ENCODE measurements at places on chromosomes 2 and 18.
A peak's percentile ranks its signal among the peaks of the same experiment; 100 is the strongest.

DNA sequence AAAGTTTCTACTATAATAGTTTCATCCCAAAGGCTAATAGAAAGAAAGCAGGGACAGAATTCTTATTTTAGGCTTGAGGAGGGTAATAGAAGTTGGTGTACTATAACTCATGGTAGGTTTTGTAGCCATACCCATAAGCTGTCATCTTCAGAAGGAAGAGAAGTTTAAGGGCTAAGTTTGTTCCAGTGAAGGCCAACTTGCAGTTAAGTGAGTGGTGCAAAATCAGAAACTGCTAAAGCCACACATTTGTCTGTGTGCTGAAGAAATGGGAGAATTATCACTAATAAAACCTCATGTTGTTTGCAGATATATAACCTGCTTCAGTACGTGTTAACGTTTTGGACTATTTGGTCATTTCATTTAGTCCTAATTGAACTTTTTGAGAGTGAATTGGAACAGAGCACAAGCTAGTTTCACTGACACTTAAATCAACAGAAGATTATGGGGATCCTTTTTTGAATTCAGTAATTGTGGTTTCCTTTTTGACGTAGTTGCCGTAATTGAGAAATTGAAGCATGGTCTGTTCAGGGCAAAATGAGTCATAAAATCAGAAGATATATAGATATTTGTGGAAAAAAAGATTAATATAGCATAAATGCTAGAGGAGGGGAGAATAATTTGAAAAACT lies 69.1 kb downstream of the PHLPP1 start:
- DNase-seq, result peak; percentile 63

GRCh38 chr2:185785156-185785555 lies 46.6 kb downstream of the FSIP2 start:
- no peak for DNase-seq

GRCh38 chr2:71857636-71858035 lies 290.0 kb downstream of the CYP26B1 start:
- no peak for DNase-seq

DNA sequence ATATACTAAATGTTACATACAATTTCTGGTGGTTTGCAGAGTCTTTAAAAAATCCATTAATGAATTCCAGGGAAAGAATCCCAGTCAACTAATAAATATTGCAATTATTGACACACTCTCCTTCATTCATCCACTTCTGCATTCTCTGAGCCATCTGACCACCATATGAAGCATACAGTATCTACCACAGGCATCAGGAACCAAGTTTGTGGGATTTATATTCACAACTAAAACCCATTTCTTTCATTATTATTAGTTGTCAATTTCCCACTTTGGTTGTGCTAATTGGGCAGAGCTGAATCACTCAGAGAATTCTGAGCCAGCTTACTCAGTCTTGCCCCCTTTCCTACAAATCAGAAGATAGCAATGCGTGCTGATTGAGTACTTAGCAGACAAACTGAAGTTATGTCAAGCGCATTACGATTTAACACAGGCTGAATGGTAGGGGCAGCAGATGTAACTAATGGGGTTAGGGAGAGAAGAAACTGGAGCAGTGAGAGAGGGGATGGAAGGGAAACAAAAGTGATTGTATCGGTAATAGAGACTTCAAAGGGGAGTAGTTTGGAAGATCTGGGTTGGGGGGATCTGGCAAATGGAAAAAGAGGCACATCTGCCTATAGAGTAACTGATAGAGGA lies 52.3 kb downstream of the ZEB2 start:
- no peak for DNase-seq

GRCh38 chr2:241689306-241689705 lies 2.7 kb upstream of the DTYMK start:
- no peak for DNase-seq

GRCh38 chr2:149221898-149222297 lies 108.5 kb upstream of the LYPD6 start:
- DNase-seq, result no peak

DNA sequence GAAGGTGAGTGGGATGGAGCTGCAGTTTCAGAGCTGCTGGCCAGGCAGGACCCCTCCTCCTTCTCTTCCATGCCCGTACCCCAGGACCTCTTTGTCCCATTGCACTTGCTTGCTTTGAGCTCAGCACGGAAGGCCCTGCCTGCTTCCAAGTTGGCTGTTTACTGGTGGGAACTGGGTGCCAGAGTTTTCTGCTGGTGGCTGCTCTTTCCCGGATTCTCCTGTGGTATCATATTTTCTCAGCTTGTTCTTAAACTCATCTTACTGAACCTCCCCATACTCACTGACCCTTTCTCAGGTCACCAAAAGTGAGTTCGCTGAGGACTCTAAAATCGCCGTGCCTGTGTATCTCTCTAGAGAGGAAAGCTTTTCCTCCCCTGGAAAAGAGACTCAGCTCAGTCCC lies 297.7 kb upstream of the TNP1 start:
- DNase-seq, result no peak

GRCh38 chr18:44036501-44036900 lies 644.2 kb upstream of the SETBP1 start:
- DNase-seq, result no peak

- no peak for DNase-seq
Observed at GRCh38 chr2:173580351-173580750, 225.7 kb downstream of the CDCA7 start.

DNA sequence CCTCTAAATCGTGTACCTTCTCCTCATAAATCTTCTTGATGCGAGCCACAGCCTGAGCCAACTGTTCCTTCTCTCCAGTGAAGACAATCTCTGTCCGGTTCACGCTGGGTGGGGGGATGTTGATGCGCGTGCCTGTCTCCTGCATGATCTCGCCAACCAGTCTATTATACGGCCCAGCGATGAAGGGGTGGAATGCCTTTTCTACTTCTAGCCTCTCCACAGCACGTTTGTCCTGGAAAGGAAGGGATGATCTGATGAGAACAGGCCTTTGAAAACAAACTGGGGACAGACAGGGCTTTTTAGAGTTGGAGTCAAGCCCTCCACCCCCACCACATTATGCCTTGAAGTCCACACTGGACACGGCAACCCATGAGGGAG lies 59.3 kb downstream of the HDLBP start:
- DNase-seq, result no peak

GRCh38 chr2:184729581-184729980 lies 131.3 kb downstream of the ZNF804A start:
- no peak for DNase-seq

DNA sequence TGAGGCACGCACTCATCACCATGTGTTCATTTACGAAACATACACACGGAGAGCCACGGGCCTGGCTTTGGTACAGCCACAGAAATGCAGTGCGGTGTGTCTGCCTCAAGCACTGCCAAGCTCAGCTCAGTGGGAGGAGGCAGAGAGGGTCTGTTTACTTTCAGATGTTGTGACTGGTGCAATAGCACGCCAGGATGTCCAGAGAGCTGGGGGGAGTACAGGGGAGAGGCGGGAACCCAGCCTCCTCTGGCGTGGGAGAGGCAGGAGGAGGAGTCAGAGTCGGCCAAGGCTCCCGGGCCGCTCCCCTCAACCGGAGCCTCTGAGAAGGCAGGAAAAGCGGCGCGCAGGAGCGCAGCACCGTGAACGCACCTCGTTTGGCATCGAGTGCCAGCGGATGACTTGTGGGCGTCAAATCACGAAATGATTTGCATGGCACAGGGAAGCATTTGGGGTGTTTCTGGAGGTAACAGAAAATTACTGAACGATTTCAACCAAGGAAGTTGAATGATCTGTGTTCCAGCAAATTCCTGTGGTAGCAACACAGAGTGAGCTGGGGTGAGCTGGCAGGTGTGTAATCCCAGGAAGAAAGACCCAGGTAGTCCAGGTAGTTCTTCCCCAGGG lies 143.0 kb downstream of the ZNF516 start:
- peak; percentile 61 for DNase-seq

- no peak for DNase-seq
Observed at GRCh38 chr2:111707700-111708099, 176.3 kb downstream of the ANAPC1 start.

- no peak for DNase-seq
Observed at GRCh38 chr2:187415449-187415848, 32.6 kb downstream of the CALCRL start.

DNA sequence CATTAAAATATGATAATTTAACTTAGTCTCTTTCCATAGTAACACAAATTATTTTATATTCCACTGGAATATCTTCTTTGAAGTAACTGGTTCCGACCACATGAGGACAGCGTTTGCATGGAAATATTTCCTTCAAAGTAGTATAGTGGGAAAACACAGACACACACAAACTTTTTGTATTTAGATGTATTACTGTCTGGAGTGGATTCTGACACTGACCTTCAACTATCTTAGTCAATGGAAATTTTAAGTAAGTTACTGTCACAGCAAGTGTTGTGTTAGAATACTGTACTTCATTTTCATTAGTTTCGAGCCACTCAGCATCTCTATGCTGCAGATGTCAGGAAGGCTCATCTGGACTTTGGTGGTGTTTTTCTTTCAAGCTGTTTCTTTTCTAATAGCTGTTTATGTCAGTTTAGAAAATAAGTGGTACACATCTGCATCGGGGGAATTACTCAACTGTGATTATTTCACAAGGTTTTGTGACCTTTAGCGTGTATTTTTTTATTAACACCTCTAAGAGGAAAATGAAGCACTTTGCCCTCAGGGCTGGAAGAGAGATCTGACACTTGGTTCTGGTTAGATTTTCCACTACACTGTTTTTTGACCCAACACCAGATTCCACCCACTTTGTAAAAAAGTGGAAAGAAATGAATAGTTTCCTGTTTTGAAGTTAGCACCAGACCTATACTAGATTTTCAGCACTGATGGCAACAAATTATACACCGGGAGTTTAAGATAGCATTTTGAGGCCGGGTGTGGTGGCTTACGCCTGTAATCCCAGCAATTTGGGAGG lies 18.9 kb upstream of the THOC1 start:
- peak; percentile 54 for DNase-seq

GRCh38 chr18:59022167-59022945 lies 117.3 kb upstream of the SEC11C start:
- no peak for DNase-seq

GRCh38 chr18:74895686-74896085 lies 298.0 kb downstream of the ZNF407 start:
- DNase-seq, result peak; percentile 67

DNA sequence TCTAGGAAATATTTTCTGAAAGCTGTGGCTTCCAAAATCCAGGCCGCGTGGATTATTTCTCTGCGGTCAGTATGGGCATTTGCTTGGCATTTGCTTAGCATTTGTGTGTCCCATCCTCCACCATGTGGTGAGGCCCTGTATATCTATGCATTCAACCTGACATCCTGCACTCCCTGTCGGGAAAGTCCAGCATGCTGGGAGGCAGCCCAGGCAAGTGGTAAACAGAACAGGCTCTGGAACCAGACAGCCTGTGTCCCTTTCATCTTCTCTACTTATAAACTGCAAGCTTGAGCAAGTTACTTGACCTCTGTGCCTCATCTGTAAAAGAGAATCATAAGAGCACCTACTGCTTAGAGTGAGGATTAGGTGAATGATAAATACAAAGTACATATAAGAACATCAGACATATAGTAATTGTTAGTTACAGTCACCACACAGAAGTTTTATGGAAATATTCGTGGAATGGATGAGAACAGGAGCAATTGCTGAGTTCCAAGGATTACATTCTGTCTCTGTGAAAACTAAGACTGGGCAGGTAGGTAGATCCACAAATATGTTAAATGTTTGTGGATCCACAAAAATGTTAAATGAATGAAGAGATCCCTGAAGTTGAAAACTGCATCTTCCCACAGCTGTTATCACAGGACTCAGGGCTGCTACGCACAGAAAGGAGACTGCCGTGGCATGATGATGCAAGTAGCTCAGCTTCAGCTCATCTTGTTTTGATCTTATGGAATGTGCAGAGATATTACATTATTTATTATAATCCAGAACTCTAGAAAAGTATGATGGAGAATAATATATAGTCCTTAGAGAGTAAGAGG lies 317.0 kb upstream of the MMADHC start:
- no peak for DNase-seq

GRCh38 chr18:68431111-68431921 lies 283.6 kb downstream of the TMX3 start:
- peak; percentile 42 for DNase-seq

GRCh38 chr2:26401739-26402541 lies at the start of gene DRC1:
Gene DRC1, plus strand, starts transcription at chr2:26401920. Its CDS starts 70 bp downstream, at chr2:26401990.
- DNase-seq, result peak; percentile 75

- DNase-seq, result no peak
Observed at GRCh38 chr2:173196638-173197037, 121.0 kb downstream of the MAP3K20 start.

DNA sequence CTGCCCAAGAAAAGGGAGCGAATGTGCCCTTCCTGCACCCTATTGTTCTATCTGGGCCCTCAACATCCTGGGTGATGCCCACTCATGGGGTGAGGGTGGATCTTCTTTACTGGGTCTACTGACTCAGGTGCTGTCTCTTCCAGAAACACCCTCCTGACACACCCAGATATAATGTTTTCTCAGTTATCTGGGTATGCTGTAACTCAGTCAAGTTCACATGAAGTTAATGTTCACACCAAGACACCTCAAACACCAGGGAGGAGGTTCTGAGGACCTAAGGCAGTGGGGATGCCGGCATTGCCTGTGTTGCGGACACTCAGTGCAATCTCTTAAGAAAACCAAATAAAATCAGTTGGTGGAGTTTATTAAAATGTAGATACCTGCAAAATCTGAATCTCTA lies 500.9 kb downstream of the BCL11A start:
- DNase-seq, result no peak

DNA sequence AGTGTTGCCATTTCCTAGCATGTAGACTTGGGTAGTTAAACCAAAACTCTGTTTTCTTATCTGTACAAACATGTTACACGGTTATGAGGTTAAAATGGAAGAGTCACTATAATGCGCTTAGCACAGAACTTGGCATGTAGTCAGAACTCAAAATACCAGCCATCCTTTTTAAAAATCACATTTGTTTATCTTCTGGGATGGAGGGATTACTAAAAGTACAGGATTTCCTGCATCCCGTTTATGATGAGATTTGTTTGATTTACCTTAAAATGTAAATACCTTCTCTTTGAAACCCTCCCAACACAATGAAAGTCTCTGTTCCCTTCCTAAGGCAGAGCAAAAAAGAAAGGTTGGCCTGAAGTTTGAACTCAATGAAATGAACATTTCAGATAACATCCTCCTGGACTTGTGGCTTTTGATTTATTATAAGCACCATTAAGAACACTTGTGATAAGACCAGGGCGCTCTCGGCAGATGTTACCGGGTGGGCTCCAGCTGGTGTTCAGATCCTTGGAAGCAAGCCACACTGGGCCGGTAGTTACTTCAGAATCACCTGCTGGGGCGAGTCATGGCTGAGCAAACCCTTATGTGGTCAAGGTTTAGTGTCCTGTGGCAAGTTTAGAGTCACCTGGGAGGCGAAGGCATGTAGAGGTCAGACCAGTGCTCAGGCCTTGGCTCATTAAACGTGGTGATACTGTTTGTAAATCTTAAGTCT lies 105.7 kb downstream of the MGAT5 start:
- DNase-seq, result no peak

GRCh38 chr2:8509621-8510020 lies 172.2 kb upstream of the ID2 start:
- no peak for DNase-seq

GRCh38 chr2:144835634-144836350 lies 315.9 kb upstream of the ZEB2 start:
- DNase-seq, result peak; percentile 38
